ENCODE measurements at places on chromosomes 3 and 15.
A peak's percentile ranks its signal among the peaks of the same experiment; 100 is the strongest.

- DNase-seq: no peak
Observed at GRCh38 chr3:193656878-193657282, 63.9 kb downstream of the OPA1 start.

GRCh38 chr3:12663401-12663935, 449 bp downstream of the RAF1 start:
- no peak for DNase-seq

DNA sequence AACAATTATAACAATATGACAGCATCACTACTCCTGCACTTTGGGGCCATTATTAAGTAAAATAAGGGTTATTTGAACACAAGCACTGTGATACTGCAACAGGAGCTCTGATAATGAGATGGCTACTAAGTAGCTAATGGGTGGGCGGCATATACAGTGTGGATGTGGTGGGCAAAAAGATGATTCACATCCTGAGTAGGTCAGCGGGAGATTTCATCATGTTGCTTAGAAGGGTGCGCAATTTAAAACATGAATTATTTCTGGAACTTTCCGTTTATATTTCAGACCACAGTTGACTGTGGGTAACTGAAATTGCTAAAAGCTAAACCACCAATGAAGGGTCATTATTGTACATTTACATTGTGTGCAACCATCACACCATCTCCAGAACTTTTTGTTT, 42.3 kb downstream of the FBXO22 start:
- DNase-seq: no peak

DNA sequence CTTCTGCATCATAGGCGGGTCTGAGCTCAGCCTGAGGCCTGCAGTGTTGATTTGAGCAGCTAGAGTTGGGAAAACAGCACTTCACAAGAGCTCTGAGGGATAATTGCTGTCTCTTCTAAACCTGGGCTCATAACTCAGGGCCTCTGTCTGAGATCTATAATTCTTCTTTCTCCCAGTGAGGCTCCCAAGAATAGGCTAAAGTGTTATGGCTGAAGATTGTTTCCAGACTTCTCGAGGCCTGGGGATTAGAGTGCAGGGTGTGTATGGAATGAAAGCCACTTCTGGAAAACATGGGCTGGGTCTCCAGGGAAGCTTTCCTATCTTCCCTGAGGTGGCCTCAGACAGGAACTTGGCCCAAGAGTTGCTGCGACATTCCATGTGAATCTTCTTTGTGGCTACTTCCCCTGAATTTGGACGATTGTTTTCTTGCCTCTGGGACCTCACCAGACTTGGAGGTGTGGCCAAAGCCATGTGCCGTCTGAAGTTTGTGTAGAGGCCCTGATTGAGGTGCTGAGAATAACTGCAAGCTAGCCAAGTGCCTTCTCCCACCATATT, 26.5 kb downstream of the MTMR14 start:
- DNase-seq: no peak

DNA sequence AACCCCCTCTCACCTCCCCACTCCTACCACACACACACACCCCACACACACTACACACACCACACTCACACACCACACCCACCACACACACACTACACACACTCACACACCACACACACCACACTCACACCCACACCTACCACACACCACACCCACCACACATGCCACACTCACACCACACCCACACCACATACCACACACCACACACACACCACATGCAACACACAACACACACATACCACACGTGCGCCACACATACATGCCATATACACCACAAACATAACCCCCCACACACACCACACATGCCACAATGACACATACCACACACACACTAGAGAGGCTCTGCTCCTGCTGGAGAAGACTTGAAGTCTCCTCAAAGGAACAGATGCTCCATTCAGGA, 5.9 kb upstream of the ITPKA start:
- no peak for DNase-seq

GRCh38 chr3:154029926-154030325, 91.3 kb upstream of the ARHGEF26 start:
- DNase-seq: no peak

GRCh38 chr3:63979093-63979885, 44.0 kb downstream of the PSMD6 start:
- DNase-seq: no peak

DNA sequence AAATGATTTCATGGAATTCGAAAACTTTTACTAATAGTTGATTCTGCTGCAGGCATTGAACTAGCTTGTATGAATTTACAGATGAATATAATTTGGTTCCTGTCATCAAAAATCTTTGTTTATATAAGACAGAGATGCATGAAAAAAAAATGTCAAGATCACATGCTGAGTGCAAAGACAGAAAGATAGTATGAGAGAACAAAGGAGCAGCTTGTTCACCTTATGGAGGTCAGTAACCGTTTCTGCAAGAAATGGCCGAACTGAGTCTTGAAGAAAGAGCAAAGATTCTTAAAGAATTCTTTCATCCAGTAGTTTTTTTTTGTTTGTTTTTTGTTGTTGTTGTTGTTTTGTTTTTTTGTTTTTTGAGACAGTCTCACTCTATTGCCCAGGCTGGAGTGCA, 450.6 kb downstream of the TUSC7 start:
- DNase-seq: no peak

DNA sequence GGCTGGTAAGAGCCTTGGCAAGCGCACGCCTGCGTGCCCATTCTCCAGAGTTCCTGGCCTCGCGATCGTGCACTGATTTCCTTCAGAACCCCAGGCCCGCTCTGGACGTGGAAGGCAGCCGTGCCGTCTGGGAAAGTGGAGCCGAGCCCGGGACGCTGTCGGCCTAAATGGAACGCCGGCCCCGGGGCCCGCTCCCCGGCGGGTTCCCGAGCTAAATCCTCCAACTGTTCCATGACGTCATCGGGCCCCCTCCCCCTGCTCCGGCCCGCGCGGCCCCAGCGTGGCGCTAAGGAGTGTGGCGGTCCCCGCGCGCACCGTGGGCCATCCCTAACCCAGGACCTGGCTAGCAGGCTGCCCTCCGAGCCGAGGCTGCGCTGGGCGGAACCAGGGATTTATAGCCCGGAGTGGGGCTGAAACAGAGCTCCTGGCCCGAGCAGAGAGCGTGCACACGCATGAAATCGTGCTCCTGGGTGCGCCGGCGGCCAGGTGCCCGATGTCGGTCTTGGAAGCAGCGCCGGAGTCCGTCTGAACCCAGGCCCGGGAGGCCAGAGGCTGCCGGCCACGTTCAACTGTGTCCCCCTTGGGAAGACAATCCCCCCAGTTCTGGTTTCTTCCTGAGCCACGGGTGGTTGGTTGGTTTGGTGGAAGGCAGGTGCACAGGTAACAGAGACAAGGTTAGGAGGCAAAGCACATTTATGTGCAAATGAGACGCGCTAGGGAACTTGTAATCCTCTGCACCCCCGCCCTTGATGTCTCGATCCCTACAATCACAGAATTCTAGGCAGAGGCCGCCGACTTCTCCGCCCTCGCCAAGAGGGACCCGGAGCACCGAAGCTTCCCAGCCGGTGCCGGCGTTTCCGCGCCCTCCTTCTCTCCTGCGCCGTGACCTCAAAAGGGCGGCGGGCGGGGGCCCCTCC, 84.9 kb upstream of the ETV5 start:
- peak; percentile 75 for DNase-seq

GRCh38 chr3:87792198-87792533, 266.6 kb downstream of the CGGBP1 start:
- DNase-seq: no peak

DNA sequence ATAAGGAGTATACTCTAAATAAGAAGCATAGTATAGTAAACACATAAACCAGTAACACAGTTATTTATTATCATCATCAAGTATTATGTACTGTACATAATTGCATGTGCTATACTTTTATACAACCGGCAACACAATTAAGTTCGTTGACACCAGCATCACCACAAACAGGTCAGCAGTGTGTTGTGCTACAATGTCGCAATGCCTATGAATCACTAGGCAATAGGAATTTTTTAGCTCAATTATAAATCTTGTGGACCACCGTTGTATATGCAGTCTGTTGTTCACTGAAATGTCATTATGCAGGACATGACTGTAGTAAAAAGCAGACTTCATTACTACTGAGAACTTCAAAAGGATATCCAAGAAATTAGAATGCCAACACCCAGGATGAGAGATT, 177.0 kb downstream of the PDCD6IP start:
- no peak for DNase-seq

DNA sequence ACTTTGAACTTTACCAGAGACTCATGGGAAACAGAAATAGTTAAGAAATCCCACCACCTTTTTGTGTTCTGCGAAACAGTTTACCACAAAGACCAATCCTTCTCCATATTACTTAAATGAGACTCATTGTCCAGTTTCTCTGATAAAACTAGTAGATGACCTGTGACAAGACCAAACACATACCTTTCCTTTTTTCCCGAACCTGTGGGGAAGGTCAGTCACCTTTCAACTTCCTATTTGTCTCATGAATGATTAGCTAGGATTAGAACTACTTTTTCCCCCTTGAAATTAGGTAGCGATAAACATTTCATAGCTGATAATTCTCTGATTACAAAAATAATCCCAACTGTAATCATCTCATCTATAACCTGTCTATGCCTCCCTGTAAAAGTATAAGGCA, 2.3 kb upstream of the TBC1D5 start:
- DNase-seq: no peak

DNA sequence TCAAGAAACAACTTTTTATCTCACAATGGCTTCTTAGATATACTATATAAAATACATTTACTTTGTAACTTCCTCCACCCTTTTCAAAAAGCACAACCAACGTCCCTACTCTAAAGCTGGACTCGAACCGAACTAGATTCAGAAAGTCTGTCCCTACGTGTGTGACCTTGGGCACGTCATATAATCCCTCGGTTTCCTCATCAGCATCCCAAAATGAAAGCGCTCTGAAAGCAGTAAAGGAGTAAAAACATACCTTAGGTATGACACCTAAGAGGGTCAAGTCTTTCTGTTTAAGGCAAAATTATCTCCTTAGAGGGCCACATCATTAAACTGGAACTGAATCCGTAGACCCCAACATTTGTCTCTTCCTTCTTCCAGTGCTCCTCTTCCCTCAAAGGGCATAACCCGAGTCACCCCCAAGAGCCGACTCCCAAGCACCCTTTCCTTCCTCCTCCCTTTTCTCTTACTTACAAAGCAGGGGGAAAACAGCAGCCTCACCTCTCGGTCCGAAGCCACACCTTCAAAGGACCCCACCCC, 663 bp downstream of the PDCD10 start:
- DNase-seq: no peak

DNA sequence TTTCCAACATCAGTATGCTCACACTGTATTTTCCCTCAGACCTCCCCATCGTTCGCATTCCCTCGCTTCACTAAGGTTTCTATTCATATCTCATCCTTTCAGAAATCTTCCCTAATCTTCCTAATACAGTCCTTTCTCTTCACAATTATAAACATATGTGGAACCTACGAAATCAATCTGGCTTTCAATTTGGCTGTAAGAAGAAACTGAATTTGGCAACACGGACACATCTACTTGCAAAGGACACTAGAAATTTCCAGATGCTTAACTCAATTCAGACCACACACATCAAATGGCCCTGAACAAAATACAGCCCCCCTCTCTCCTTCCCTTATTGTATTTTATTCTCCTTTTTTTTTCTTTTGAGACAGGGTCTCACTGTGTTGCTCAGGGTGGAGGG, 39.1 kb upstream of the TM4SF19 start:
- DNase-seq: no peak

DNA sequence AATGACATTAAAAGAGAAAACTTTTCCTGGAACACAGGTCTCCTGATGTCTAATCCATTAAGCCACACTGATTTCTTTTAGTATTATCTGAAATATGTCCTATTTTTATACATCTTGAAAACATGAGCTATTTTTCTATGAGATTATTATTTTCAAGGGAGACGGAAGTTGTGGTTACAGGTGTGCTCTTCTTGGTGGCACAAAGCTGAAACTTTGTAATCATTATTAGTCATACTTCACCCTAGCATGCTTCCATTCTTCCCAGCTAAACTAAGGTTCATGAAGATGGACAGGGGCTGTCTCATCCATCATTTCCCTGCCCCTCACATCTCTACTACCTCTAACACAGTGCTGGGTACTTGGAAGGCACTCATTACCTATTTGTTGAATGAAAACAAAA, 85.6 kb upstream of the POU1F1 start:
- DNase-seq: no peak

DNA sequence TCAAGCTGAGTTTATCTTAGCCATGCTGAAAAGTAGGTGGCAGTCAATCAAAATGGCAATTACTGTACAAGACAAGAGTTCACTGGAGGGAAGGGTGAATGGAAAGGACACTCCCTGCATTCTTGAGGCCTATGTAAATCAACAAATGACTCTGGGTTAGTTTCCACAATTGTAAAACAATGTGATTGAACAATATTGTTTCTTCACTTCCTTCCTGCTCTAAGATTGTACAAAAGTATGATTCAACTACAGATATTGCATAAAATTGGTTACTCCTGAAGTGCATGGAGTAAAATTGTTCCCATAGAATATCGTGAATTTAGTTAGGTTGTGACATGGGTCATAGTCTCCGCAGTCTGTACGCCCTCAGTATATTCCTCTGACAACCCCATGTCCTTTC, 277.6 kb downstream of the LPP start:
- DNase-seq: no peak

- no peak for DNase-seq
Observed at GRCh38 chr15:77709135-77709886, 76.6 kb upstream of the LINGO1 start.

GRCh38 chr15:50872832-50873426, 35.6 kb upstream of the AP4E1 start:
- no peak for DNase-seq

DNA sequence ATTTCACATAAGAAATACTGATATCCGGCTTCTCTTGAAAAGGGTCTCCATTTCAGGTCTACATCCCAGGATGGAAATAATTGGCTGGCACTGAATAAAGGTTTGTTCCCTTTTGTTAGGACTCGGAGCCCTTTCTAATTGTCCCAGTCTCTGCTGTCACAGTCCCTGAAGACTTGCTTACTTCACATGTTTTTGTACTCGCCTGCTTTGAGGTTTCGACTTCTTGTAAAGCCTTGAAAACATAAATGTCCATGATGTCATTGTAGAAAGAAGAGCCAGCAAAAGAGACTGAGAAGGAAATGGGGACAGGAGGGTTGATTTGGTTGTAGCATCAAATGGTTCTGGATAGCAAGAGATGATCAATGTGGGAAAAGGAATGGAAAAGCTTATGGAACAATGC, 963.4 kb upstream of the SEMA6D start:
- DNase-seq: no peak

- no peak for DNase-seq
Observed at GRCh38 chr3:178022599-178022998, 513.6 kb upstream of the KCNMB2 start.

GRCh38 chr15:66894363-66894762, 171.0 kb upstream of the SMAD3 start:
- DNase-seq: peak; percentile 13

DNA sequence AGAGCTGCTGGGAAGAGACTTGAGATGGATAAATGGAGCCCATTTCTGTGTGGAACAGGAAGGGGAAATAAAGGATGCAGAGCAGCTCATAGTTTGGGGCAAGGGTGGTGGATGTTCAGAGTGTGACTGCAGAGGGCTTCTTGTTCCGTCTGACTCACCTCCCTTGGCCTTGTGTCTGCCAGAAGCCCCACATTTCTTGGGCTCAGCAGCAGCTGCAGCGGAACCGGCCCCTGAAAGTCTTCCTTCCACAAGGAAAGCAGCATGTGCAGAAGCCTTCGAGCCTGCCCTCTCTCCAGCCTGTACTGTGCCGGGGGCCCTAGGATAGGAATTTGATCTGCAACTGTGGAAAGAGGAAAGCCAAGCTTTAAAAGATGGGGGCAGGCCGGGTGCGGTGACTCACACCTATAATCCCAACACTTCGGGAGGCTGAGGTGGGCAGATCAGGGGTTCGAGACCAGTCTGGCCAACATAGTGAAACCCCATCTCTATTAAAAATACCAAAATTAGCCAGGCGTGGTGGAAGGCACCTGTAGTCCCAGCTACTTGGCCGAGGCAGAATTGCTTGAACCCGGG, 11.5 kb downstream of the CDAN1 start:
- DNase-seq: no peak

Data from mesothelial cell of epicardium (in vitro differentiated cells).